ENCODE measurements at places on chromosomes 1 and 21. TPM values are rescaled to one million over a fixed set of nuclear protein-coding genes. Genes with fewer than 3 reads are reported as not detected.

The PCP4L1 gene
- 1.2 TPM for total RNA-seq

The ETV3L gene
- not detected for total RNA-seq

The YY1AP1 gene
- 175 TPM for total RNA-seq

The MTF1 gene
- total RNA-seq = 6.6 TPM

The KLF17 gene
- not detected for total RNA-seq

Data from tibial nerve (tissue), 4 donors.